ENCODE measurements at places on chromosomes 4 and X. TPM values are rescaled to one million over a fixed set of nuclear protein-coding genes. Genes with fewer than 3 reads are reported as not detected.

GRCh38 chr4:95979961-95980876 is 140.3 kb downstream of the PDHA2 start:
- no peaks in the 10 kb centered on the region for H3K4me1 ChIP-seq
- no peaks in the 10 kb centered on the region for H3K36me3 ChIP-seq
- no peak for DNase-seq
- H3K27ac ChIP-seq = no peak overlapping the region
- H3K27me3 ChIP-seq = no peaks in the 10 kb centered on the region

DNA sequence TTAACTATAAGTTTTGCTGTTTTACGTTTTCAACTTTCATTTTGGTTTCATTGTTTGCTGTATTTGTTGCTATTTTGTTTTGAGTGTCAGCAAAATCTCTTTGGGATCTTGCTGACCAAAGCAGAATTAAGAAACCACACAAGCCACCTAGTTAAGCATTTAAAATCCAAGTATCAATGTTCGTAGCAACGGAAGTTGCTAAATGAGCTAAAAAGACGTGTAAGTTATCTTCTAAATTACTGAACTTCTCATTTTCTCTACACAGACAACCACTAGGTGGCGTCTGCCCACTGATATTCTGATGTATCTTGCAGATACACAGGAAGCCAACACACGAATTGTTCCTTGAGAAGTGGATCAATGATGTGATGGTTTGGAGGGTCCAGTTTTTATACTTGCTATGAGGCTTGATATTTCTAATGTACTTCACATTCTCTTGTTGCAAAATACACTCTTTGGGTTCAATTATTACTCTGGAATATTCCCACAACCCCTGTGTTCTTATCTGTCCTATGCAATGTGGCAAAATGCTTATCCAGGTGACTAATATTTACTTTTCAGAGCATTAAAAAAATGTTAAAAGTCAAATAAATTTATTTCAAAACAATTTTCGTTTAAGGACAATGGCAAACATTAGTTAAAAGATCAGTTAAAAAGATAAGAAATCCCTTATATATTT is 250.5 kb downstream of the TECRL start:
- DNase-seq = peak; percentile 84
- no peaks in the 10 kb centered on the region for H3K27me3 ChIP-seq

GRCh38 chr4:122091836-122092405 is 60.2 kb upstream of the BLTP1 start:
- H3K4me1 ChIP-seq = no peaks in the 10 kb centered on the region
- no peak overlapping the region for H3K27ac ChIP-seq
- no peak for DNase-seq
- no peaks in the 10 kb centered on the region for H3K27me3 ChIP-seq
- no peak overlapping the region for H3K4me3 ChIP-seq

DNA sequence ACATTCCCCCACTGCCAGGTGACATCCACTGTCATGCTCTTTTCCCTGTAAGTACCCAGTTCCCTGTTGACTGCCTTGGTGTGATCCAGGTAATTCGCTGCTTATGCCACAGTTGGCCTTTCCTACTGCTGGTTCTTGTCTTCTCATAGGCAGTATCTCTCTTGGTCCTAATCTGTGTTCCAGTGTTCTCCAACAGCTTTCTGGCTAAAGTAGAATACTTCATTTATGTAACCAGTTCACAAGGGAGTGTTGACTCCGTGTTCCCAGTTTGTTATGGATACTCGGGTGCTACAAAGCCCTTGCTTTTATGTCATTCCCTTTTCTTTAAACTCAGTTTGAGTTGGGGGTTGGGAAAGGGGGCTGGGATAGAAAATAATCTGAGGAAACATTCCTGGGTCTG is 98.4 kb downstream of the RS1 start:
- no peak overlapping the region for H3K4me3 ChIP-seq
- H3K27me3 ChIP-seq = no peaks in the 10 kb centered on the region
- H3K4me1 ChIP-seq = no peaks in the 10 kb centered on the region
- H3K27ac ChIP-seq = no peak overlapping the region
- no peaks in the 10 kb centered on the region for H3K36me3 ChIP-seq

DNA sequence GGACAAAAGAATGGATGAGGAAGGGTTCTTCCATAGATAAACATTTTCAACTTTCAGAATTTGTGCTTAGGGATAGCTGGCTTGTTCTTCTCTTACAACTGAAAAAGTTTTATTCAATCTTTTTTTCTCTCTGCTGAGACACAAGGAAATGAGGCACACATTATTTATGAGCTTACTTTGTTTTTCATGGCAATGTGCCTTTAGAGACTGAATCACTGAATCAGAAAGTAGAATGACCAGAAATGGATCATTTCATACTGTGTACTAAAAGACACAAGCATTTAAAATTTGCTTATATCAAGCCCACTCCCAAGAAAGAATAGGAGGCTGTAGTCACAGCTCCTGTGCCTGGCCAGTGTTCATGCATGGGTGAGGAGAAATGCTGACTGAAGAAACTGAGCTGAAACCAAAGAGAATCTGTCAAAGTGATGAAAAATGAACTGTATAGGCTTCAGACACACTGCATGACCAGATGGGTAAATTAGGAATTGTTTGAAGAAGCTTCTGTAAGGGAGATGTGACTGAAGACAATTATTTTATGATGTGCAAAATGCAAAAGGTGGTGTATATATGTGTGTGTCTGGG is 413.8 kb downstream of the RAPGEF2 start:
- no peaks in the 10 kb centered on the region for H3K4me1 ChIP-seq
- no peak overlapping the region for H3K4me3 ChIP-seq
- DNase-seq = no peak

GRCh38 chr4:42655921-42656678 is 805 bp downstream of the ATP8A1 start:
- peak overlapping the region; percentile 82 for H3K27ac ChIP-seq
- DNase-seq = peak; percentile 20
- no peaks in the 10 kb centered on the region for H3K27me3 ChIP-seq
- peak overlapping the region; percentile 74 for H3K4me3 ChIP-seq
- peaks cover 22% of the 10 kb centered on the region for H3K4me1 ChIP-seq

DNA sequence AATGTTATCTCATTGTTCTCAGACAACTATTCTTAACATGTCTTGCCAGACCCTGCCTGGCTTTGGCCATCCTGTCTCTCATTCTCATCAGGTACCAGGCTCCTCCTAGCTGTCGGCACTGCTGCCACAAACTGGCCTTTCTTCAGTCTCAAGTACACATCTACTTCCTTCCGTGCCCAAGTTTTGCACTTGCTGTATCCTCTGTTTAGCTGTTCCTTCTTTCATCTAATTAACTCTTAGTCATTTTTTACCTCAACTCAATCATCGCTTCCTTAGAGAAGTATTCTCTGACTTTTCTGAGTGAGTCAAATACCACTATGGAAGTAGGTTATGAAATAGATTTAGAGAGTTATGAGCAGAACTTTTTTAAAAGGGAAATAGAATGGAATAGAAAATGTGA is 19.7 kb downstream of the CXCL3 start:
- no peak overlapping the region for H3K4me3 ChIP-seq
- no peak for DNase-seq
- no peaks in the 10 kb centered on the region for H3K4me1 ChIP-seq
- H3K27ac ChIP-seq = no peak overlapping the region
- no peaks in the 10 kb centered on the region for H3K27me3 ChIP-seq
- H3K36me3 ChIP-seq = no peaks in the 10 kb centered on the region

Gene BEND2
- total RNA-seq = not detected

Gene UBE2K
- 28.0 TPM for total RNA-seq

Gene P2RY10
- total RNA-seq = 0.42 TPM
